NAMALWA (cell line): ENCODE measurements at places on chromosomes 7 and 10.

GRCh38 chr7:11485636-11486035, 346.4 kb downstream of the THSD7A start:
- DNase-seq, result no peak

- DNase-seq, result no peak
These were observed 538.5 kb downstream of the SUGCT start for GRCh38 chr7:40673285-40673684.

DNA sequence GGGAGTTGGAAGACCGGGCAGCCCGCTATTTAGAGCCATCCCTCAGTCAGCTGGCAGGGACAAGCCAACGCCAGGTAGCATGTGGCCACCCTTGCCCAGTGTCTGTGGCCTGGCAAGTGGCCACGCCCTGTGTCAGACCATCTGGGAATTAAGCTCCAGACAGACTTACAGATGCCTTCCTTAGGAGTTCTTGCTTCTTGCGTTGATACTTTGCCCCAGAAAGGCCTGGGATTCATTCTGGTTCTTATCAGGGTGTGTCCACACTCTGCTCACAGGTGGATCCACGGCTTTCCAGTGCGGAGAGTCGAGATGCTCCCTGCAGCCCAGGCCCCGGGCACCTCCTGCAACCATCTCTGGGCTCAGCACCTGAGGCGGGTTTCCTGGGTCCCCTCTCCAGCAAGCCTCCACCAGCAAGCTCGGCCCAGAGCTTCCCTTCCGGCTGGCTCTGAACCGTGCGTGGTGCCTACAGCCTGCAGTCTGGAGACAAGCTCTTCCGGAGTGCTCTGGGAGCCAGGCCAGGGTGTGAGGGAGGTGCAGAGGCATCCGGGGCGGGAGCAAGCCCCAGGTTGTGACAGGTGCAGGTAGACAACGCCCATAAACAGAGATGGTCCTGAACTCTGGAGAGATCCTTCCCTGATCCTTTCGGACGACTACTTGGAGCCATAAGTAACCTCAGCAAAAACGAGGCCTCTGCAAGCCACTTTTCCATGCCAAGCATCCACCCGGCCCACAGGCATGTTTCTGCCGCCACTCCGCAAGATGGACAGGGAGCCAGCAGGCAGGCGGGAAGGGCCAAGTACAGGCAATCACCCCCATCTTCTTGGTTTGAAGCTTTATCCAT, 32.3 kb upstream of the PPIF start:
- no peak for DNase-seq

GRCh38 chr10:76430061-76430645, 998.7 kb downstream of the LRMDA start:
- no peak for DNase-seq

GRCh38 chr7:35424869-35425495, 171.1 kb upstream of the TBX20 start:
- peak; percentile 78 for DNase-seq

- no peak for DNase-seq
These were observed 1066.1 kb upstream of the SORCS1 start for GRCh38 chr10:108230478-108231170.

- DNase-seq, result no peak
These were observed 5.3 kb downstream of the PAPOLB start for GRCh38 chr7:4856336-4857057.

DNA sequence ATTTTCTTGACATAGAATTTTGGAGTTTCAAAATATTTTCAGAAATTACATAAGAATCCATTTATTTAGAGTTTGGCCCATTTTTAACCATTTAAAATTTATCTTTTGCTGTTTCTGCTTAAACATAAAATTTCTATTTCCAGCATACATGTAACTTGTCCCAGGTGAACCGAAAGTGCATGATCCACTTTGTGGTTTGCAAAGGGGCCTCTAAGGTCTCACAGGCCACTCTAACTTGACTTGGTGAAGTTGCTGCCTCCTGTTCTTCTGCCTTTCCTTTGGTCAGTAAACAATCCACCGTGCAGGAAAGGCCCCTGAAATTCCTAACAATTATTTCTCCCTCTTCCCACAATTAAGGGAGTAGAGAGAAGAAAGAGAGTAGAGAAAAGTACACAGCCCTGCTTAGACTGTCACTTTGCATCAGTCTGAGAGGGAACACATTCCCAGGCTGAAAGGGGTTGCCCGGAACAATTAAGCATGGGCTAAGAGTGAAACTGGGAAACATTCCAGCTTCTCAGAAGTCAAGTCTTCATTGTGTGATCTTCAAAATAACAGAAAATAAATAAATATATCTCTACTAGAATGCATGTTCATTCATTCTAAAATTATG, 79.5 kb upstream of the SEMA3A start:
- DNase-seq, result no peak

- no peak for DNase-seq
These were observed 179.4 kb downstream of the PDE1C start for GRCh38 chr7:31890766-31891165.

GRCh38 chr10:59682986-59683937, 26.4 kb downstream of the SLC16A9 start:
- no peak for DNase-seq

DNA sequence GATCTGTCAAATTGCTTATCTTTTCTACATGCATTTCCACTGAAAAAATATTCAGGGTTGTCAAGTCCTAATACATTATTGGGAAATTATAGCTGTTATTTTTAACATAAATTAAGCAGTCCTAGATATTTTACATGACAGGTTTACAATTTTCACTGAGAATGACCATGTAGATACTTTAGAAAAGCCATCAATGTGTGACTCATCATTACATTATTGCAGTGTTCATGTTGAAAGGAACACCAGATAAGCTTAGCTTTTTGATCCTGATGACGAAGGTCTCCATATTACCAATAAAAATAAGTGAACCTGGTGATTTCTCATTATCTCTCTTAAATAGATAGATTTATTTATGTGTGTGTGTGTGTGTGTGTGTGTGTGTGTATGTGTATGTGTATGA, 529.5 kb upstream of the PCDH15 start:
- DNase-seq, result no peak

DNA sequence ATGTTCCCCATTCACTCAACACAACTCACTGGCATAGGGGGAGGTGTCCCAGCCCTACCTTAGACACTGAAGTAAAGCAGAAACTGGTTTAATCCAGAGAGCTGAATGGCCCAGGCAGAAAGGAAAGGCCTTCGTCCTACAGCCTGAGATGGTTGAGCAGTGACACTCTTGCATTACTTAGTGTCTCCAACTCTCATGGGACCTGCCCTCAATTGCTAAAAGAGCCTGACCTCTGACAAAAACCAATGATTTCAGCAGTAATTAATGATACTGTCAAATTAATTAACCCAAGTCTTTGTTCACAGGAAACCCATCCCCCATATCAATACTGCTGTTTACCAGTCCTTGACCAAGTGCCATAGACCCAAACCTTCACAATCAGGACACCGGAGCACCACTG, 48.6 kb downstream of the ICA1 start:
- no peak for DNase-seq

DNA sequence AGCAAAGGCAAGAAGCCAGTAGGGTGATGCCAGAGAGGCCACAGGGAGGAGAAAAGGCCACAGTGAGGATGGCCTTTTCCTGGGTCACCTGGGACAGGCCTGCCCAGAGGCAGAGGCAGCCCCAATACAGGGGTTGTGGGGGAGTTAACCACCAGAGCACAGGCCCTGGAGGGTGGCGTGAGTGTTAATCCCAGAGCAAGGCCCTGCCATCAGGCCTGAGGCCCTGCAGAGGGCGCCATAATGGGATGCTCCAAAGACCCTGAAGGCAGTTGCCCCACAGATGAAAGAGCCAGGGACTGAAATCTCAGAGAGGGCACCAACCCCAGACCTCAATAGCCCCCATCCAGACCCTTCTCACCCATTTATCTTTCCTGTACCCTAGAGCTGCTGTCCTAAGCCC, 23.9 kb downstream of the SLC13A4 start:
- DNase-seq, result peak; percentile 45

- DNase-seq, result no peak
These were observed 65.3 kb upstream of the ABLIM1 start for GRCh38 chr10:114723361-114723760.

DNA sequence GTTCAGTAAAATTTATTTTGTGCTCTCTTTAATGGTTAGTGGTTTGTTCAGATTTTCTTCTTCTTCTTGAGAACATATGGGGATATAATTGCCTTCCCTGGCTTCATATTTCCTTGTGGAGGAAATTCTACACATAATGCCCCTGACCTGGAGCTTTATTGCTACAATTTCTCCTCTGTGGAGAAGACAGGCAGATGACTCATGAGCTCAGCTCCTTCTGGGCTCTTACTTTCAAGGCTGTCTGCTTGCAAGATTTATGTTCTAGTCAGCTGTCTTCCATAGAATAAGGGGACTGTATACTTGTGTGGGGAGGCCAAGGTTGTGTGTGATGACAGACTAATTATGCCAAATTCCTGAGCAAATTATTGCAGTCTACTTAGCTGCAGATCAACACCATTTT, 1.6 kb downstream of the LRRD1 start:
- DNase-seq, result no peak

GRCh38 chr10:69361303-69361614, 55.5 kb downstream of the TACR2 start:
- no peak for DNase-seq

GRCh38 chr10:44313761-44314165, 71.1 kb downstream of the CXCL12 start:
- no peak for DNase-seq

- no peak for DNase-seq
These were observed 13.8 kb downstream of the ATG9B start for GRCh38 chr7:151010307-151011096.

DNA sequence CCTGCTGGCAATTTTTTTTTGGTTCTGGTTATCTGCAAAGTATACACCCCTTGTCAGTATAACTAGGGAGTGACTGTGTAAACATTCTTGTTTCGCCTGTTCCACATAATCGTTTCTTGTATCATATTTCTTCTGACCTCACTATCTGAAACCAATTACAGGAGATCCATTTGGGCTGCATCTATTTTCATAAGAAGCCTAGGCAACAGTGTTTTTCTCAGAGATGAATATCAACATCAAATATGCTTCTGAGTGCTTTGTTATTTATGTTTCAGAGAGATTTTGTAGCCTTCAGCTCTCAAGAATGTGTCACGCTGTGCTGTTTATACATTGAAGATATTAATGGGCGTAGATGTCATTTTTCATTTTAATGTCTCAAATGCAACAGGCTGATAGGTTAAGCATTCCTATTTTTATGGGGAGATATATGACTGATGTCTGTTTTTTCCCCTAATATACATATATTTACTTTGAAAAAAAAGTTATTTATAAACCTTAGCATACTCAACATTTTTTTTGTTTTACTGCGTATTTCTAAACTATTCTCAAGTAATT, 115.5 kb downstream of the FOXP2 start:
- DNase-seq, result no peak

GRCh38 chr7:1767524-1767923, 97.4 kb downstream of the ELFN1 start:
- DNase-seq, result no peak
